ENCODE measurements at places on chromosomes 5 and 9.

- peak; percentile 70 for DNase-seq
These were observed 167.7 kb downstream of the CCDC192 start for GRCh38 chr5:127870914-127871313.

GRCh38 chr9:36566813-36567221, 5.9 kb upstream of the MELK start:
- peak; percentile 52 for DNase-seq

DNA sequence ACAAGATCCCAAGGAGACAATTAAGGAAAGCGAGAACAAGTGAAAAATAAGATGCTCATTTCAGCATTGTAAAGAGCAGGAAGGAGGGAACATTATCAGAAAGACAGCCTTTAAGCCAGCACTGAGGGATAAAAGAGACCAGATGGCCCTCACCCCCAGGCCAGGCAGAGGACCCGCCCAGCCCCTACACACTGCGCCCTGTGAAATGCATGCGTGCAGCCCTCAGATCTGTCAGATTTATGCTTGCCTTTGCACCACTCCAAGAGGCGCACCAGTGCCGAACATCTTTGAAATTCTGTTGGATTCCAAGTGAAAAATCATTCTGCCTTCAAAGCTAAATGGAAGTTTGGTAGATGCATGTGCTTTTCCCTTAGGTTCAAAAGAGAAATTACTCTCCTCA, 378.0 kb downstream of the MLLT3 start:
- DNase-seq, result no peak

DNA sequence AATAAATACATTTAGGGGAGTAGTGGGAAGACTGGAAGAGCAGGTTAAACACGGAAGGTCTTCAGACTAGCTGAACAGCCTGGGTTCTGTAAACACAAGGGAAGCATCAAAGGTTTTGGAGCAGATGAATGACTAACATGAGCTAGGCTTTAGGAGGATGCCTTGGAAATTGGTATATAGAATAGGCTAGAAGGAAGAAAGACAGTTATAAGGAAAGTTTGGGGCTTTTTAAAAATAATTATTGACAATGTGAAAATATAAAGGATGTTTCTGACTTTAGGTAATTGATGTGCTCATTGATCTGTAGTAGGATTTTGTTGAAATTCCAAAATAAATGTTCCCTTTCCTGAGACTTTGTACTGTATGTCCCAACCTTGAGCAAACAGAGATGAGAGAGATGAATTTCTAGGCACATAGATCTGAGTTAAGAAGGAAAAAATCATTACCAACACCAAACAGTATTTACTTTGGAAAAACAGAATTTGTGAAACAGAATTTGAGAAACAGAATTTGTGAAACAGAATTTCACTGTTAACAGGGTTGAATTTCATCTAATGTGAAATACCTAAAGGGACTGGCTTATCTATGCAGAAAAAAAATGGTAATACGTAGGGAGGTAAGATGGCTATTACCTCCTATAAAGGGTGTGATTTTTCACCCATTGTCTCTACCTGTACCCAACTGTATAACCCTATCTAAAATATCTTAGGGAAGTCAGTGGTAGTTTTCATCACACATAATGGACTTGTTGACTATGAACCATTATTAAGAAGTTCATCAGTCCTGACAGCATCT, 28.8 kb downstream of the SKP2 start:
- DNase-seq, result no peak

GRCh38 chr5:1801967-1802295, 724 bp downstream of the NDUFS6 start:
- DNase-seq, result no peak

DNA sequence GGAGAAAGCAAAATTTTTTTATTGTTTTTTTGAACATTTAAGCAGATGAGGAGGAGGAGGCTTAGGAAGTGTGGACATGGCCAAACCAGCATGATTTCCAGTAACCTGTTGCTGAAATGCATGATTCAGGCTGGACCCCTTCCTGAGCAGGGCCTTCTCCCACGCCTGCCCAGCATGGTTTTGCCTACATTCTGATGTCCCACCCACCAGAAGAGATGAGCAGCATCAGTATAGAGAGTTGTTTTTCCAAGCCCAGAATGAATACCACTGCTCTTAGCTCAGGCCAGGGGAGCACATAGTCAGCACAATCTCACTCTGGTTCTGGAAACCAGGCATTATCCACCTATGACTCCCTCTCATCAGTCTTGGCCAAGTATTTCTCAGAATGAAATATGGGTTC, 90.1 kb downstream of the PAPPA start:
- no peak for DNase-seq

- no peak for DNase-seq
These were observed 3.7 kb upstream of the SLC6A7 start for GRCh38 chr5:150186137-150186536.

DNA sequence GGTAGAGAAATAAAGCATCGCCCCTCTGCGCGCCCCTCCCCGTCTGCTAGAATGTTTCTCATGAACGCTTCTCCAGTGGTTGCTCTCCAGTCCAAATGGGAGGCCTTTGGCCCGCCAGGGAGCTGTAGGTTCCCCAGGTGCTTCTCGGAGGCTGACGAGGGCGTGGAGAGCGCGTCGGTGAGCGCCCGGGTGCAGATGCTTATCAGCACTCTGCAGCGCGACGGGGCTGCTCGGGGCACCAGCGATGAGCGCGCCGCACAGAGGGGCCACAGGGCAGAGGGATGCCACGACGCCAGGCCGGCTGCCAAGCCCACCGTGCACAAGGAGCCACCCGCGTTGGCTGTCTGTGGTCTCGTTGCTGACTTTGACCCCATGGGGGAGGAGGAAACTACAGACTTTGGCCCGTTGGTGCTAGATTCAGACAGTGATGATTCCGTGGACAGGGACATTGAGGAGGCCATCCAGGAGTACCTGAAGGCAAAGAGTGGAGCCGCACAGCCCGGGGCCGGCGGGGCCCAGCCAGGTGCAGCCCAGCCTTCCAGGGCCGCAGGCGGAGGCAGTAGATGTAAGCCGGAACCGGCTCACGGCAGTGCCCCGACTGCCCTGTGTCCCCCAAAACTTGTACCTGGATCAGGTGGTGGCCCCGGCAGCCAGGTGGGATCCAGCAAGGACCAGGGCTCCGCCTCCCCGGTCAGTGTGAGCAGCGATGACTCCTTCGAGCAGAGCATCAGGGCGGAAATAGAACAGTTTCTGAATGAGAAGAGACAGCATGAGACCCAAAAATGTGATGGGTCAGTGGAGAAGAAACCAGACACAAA, 5.1 kb downstream of the PPP1R26 start:
- DNase-seq, result no peak

GRCh38 chr9:14318934-14319580, 5.1 kb upstream of the NFIB start:
- DNase-seq, result no peak

GRCh38 chr5:179314606-179315355, 30.5 kb downstream of the ADAMTS2 start:
- peak; percentile 40 for DNase-seq

GRCh38 chr5:82821846-82822633, 255.2 kb downstream of the TMEM167A start:
- DNase-seq, result peak; percentile 45

DNA sequence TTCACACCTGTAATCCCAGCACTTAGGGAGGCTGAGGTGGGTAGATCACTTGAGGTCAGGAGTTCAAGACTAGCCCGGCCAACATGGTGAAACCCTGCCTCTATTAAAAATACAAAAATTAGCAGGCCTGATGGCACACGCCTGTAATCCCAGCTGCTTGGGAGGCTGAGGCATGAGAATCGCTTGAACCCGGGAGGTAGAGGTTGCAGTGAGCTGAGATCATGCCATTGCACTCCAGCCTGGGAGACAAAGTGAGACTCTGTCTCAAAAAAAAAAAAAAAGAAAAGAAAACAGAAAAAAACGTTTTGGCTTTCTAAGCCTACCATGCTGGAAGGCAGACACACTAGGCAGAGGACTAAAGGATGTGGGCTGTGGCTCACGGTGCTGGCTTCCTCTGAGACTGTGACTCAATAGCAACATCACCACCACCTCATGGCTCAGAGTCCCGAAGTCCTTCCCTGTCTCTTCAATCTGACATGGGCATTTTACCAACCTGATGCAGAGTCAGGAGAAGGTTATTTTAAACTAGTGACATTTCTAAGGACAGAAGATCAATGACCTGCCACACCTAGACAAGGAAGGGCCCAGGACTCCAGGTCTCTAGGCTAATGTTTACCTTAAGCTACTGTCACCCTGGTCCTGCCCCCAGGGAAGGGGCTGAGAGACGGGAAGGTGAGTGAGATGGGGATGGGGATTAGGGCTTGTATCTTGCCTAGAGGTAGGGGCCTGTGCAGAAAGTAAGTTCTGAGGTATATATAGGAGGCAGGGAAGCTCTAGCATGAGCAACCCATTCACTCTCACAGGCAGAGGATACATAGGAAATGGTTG, 3.7 kb downstream of the ECSCR start:
- DNase-seq, result no peak

GRCh38 chr9:38026021-38026809, 42.8 kb downstream of the SHB start:
- DNase-seq, result peak; percentile 59

DNA sequence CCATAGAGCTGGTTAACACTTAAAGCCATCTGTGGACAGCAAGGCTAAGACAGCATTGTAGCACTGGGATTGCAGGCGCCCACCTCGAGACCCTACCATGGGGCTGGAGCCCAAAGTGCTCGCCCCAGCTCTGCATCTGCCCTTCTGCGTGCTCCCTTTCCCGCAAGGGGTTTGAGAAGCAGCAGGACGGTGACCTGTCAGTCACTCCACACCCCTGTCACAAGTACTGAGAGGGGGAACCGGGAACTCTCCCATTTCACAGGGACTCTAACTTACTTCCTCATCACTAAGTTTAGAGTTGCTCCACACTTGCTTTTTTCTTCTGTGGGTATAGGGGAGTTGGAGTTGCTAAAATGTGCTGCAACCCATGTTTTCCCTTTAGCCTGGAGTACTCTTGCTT, 273.2 kb downstream of the SMARCA2 start:
- no peak for DNase-seq
